Fibroblast of the aortic adventitia (primary cell): ENCODE measurements at places on chromosomes 2 and 18.
A peak's percentile ranks its signal among the peaks of the same experiment; 100 is the strongest.

GRCh38 chr2:65351948-65352595 lies 80.3 kb downstream of the SPRED2 start:
- no peak for DNase-seq

DNA sequence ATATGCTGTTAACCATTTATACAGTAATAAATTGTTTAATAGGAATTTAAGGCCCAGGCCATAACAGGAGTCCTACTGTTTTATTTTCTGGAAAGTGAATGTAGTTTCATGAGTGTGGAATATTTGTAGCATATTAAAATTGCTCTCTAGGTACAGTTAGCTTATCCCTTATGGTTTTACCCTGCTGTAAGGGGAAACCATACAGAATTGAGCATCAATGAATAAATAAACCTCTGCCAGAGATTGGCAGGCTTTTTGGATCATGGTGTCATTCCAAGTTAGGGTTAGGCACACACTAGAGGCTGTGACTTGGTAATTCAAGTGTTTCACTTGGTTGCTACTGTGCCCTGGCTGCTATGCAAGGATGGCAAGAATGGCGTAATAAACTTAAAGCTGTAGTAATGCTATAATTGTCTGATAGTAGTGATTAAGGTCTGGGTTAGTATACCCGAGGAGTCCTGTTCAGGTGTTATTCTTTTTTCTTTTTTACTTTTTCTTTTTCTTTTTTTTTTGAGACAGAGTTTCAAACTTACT lies 30.4 kb downstream of the BMPR2 start:
- no peak for DNase-seq

- DNase-seq, result peak; percentile 7
These were observed 621 bp upstream of the KCNS3 start for GRCh38 chr2:17877811-17878280.

DNA sequence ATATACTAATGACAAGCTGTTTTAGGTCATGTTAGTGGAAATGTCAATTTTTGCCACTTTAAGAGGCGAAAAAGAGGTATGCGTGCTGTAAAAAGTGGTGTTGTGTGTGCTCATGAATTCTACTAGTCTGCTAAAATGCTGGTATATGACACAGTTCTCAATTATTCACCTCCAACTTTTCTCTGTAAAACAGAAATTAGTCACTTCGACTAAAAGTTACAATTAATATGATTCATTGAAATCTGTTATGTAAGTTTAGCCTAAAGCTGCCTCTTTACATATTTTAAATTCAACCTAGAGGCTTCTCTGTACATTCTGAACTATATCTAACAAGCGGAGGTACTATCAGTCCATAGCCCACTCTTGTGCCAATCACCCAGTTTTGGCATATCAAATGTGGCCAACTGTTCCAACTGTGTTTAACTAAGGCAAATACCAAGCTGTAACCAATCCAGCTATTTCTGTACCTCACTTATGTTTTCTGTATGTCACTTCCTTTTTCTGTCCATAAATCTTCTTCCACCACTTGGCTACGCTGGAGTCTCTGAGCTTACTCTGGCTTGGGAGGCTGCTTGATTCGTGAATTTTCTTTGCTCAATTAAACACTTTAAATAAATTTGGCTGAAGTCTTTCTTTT lies 20.8 kb downstream of the BAZ2B start:
- no peak for DNase-seq

DNA sequence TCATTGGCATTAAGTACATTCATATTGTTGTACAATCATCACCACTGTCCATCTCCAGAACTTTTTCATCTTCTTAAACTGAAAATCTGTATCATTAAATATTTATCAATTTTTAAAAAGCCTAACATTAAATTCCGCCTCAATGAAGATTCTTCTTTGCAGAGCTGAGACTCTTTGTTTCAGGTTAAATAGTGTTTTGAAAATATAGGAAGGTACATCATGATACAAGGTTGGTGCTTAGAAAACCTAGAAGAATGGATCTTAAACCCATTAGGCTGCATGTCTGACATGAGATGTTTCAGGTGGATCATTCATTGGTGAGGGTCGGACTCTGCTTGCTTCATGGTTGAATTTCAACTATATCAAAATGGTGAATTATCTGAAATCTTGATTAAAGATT lies 30.5 kb downstream of the DDX1 start:
- no peak for DNase-seq

GRCh38 chr2:61371027-61371426 lies 99.9 kb downstream of the USP34 start:
- no peak for DNase-seq

GRCh38 chr2:235568431-235568830 lies 74.6 kb downstream of the AGAP1 start:
- DNase-seq, result no peak

DNA sequence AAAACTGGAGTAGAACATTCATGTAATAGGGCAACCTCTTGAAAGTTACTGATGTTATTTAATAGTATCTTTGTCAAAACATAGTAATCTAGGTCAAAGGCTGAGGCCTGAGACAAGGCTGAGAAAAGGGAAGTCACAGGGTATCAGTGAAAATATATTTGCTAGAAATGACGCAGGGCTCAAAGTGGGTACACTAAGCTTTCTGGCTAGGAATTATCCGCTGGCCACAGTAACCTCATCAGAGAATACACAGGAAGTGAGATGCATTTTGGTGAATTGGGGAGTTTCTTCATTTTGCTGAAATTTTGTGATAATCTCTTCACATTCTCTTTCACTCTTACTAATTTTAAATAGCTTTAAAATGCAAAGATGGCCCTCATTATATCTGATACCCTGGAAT lies 206.8 kb downstream of the OTX1 start:
- DNase-seq, result no peak

DNA sequence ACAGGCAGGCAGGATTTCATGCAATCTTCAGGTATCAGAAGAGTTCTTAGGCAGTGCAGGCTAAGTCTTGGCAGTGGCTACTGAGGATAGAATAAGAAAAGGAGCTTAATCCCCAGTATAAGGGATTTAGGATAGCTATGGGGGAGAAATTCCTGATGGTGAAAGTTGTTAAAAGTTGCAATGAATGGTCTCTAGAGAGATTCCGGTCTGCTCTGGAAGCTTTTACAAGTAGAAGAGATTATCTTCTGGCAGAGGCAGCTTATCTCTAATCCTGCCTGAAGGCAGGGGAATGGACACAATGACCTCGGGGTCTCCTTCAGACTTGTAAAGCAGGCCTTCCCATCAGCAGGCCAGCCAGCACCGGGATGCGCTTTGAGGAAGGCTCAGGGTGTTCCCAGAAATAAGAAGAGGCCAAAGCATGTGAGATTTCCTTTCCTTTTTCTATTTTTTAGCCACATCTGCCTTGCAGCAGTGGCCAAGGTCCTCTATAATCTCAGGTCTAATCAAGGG lies 253.9 kb upstream of the KLHL29 start:
- DNase-seq, result no peak

GRCh38 chr2:145020694-145021093 lies 500.8 kb upstream of the ZEB2 start:
- no peak for DNase-seq

- peak; percentile 89 for DNase-seq
These were observed 100.5 kb upstream of the LMAN1 start for GRCh38 chr18:59459369-59460071.

DNA sequence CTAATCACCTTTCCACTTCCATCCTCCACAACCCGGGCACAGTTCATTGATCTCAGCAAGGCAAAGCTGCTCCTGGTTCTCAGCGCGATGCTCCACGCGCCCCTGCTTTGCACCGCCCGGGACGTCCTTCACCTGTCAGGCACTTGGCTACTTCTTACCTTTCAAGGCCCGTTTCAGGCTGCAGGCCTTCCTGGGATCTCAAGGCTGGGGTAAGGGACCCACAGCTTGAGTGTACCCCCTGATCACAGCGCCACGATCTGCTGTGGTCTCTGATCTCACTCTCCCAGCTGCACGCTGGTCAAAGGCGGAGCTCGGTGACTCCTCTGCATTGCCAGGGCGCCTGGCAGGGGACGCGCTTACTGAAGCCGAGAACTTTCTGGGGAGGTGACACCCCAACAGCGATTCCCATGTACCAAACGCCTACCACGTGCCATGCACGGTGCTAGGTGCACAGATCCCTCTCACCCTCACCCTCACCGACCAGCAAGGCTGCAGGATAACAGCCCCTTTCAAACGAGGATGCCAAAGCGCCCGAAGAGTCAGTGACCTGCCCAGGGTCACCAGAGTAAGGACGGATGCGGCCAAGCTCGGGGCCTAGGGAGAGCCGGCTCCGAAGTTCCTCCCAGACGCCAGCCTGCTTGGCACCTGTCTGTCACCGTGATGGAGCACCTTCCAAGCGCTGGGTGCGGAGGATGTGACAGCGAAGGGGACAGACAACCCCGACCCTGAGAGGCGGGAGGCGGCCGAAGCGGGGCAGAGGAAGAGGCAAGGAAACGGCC lies 818 bp downstream of the ITGB1BP1 start:
- no peak for DNase-seq

DNA sequence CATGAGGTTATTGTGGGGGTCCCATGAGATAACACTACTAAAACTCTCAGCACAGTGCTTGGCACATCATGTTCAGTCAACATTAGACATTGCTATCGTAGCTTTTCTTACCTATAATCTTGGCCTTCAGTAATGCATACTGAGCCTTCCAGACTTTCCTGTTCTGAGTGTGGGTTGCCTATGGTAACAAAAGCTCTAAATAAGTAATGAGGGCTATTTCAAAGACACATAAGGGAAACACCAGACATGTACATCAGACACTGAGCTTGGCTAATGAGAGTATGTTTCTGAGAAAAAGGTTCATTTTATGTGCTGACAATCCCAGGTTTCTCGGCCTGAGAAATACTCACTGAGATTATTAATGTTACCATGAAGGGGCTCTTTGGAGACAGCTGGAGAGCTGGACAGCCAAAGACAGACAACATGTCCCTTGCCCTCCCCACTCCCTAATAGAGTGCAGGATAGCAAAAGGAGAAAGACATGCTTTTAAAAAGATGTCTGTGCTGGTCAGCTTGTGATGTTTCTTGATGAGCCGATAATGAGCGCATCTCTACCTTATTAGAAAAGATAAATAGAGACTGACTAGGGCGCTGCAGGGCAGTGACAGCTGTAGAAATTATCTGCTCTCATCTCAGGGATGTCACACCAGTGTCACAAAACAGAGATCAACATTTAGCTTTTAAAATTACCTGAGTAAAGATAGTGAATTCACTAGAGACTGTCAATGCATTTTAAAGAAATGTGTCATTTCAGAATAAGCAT lies 25.4 kb downstream of the POLE4 start:
- no peak for DNase-seq

DNA sequence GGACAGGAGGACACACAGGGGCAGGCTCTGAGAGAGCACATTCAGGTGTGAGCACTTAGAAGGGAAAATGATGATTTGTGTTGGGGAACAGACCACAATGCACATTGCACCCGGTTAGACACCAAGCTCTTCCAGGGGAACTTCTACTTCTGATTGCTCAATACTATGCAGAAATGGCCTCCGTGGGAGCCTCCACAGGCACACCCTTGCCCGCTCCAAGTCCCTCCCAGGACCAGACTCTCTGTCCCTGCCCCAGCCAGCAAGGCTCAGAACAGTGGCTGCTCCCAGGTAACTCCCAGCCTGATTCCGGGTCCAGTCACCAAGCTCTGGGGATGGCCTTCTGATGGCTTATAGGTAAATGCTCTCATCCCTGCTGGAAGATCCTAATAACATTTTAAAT lies 56.2 kb downstream of the BCL2L11 start:
- DNase-seq, result no peak

DNA sequence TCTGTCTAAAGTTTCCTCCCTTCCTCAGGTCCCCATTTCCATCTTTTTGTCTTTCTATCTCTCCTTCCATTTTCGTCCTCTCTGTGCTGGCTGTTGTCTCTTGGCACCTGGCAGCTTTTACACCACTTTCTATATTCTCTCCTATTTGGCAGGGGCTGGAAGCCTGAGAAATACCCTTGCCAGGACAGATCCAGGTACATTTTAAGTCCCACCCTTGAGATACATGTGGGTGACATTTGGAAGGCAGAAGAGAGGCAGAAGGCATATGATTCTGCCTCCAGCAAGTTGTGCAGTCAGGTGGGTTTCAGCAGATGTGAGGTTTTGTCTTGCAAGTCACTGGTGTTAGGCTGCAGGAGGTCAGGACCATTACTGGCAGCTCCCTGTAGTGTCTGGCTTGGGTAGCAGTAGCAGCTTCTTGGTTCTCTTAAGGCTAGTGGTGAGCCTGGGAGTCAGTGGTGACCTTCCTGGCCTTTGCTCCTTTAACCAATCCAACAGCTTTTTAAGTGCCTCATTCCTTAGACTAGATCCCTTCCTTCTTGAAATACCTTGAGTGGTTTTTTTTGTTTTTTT lies 90.1 kb downstream of the CAPN13 start:
- no peak for DNase-seq

- no peak for DNase-seq
These were observed 7.6 kb downstream of the PIGN start for GRCh38 chr18:62179213-62179612.

GRCh38 chr18:35477497-35477896 lies 20.3 kb downstream of the INO80C start:
- DNase-seq, result no peak

DNA sequence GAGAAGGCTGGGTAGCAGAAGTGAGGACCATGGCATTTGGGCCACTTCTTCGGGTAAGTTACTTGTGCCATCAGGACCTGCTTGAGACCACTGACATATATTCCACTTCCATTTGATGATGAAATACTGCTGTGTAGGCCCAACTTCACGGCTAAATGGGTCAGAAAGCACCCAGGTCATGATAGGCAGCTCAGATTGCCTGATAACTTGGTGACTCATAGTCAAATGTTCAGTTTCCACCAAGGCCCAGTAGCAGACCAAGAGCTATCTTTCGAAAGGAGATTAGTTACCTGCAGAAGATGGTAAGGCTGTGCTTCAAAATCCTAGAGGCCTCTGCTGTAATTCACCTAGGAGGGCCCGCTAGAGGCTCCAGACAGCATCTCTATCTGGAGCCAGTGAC lies 31.8 kb upstream of the MEX3C start:
- DNase-seq, result no peak

- DNase-seq, result no peak
These were observed 146.8 kb downstream of the MTX2 start for GRCh38 chr2:176415937-176416499.

- peak; percentile 40 for DNase-seq
These were observed 431 bp downstream of the FAM98A start for GRCh38 chr2:33598561-33599174.

- DNase-seq, result no peak
These were observed 194.6 kb upstream of the SMAD2 start for GRCh38 chr18:48124857-48125626.

- DNase-seq, result no peak
These were observed 170.7 kb upstream of the ERBB4 start for GRCh38 chr2:212709280-212709679.

- DNase-seq, result no peak
These were observed 790.4 kb downstream of the EPHA4 start for GRCh38 chr2:220781622-220782241.

DNA sequence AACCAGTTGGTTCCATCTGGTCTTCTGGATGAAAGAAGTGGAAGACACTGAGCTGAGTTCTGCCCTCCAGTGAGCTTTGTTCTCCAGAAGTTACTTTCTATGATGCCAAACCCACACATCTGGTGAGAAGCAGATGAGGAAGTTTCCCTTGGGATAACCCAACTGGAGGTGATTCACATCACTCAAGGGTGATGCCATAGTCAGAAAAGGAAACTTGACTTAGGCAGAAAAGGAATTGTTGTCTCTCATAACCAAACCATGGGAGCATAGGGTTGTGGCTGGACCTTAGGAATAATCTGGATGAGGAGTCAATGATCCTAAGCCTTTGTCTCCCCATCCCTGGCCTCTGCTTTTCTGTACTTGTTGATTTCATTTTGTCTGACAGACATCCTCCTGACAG lies 43.7 kb downstream of the CDC42EP3 start:
- DNase-seq, result peak; percentile 64
